ENCODE measurements at places on chromosomes 7 and 10. TPM values are rescaled to one million over a fixed set of nuclear protein-coding genes. Genes with fewer than 3 reads are reported as not detected.

Gene HACD1
- 32.5 TPM for polyA plus RNA-seq

Gene LIPJ
- polyA plus RNA-seq, result 0.08 TPM

Gene OLAH
- polyA plus RNA-seq, result 0.31 TPM

GRCh38 chr7:140557069-140557468 is 77.8 kb upstream of the MKRN1 start:
- H3K27me3 ChIP-seq, result no peaks in the 10 kb centered on the region
- no peak overlapping the region for H3K4me3 ChIP-seq
- H3K36me3 ChIP-seq, result no peaks in the 10 kb centered on the region
- H3K4me1 ChIP-seq, result no peaks in the 10 kb centered on the region
- no peak overlapping the region for H3K27ac ChIP-seq

- no peak overlapping the region for H3K4me3 ChIP-seq
- no peak overlapping the region for H3K27ac ChIP-seq
- DNase-seq, result no peak
- H3K36me3 ChIP-seq, result peaks cover 8% of the 10 kb centered on the region
- H3K27me3 ChIP-seq, result no peaks in the 10 kb centered on the region
These were observed 6.1 kb downstream of the PSTK start for GRCh38 chr10:122986335-122986734.

DNA sequence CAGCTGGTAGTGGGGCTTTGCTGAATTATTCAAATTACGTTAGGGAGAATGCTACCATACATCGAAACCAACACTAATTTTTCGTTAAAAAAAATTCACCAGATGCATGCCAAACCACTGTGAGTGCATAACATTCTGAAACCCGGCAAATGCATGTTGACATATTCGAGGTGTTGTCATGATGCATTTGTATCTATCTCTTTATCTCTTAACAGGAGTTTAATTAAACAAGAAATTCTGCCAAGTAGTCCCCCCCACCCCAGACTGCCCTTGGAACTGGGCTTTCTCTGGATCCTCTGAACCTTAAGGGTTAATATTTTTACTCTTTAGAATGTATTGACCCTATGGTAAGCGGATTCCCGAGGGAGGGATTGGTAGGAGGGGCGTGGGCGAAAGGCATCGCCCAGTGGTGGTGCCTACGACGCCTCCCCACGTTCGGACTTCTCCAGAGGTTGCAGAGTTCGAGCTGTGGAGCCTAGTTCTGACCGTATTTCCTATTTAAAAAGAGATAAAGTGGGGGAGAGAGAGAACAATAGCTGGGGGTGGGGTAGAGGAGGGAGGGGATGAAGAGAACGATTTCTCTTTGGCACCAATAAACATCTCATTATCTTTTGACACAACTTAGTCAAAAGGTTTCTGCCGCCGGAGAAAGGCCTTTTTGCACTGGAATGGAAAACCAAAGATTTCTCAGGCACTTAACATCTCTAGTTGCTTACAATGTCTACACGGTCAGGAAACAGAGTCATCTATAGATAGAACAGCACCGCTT is 7.2 kb downstream of the DLX6 start:
- no peaks in the 10 kb centered on the region for H3K36me3 ChIP-seq
- DNase-seq, result no peak
- H3K27me3 ChIP-seq, result peaks cover 61% of the 10 kb centered on the region
- no peak overlapping the region for H3K4me3 ChIP-seq
- H3K27ac ChIP-seq, result no peak overlapping the region
- H3K4me1 ChIP-seq, result no peaks in the 10 kb centered on the region

DNA sequence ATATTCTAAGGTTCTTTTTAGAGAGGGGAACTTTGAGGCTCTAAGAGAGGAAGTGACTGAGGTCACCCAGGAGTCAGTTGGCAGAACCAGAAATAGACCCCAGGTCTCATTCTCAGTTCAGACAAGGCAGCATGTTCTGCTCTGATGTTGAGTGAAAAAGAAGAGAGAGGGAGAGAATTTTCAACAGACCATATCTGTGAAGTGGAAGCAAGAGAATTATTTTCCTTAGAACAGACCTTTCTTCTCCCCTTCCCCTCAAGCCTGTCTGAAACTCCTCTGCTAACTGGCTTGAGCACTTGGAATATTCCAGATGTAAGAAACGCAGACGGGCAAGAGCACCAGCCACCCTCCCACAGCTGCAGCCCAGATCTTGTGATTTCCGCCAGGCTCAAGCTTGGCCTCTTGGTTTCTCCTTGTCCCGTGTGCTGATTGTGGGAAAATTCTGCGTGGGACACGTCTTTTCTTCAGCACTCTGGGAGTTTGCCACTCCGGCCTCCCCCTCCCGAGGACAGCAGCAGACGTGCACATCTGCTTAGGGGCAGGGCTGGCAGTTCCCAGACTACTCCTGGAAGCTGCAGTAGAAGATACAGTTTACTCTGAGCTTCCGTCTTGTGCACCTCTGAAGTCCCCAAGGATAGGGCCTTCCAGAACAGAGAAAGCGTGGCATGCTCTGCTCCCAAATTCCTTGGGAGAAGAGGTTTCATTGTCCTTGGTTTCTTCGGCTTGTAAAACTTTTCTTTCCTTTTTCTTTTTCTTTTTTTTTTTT is 22.7 kb upstream of the IKZF1 start:
- no peaks in the 10 kb centered on the region for H3K27me3 ChIP-seq
- no peak overlapping the region for H3K27ac ChIP-seq
- no peaks in the 10 kb centered on the region for H3K36me3 ChIP-seq
- no peaks in the 10 kb centered on the region for H3K4me1 ChIP-seq
- no peak overlapping the region for H3K4me3 ChIP-seq

DNA sequence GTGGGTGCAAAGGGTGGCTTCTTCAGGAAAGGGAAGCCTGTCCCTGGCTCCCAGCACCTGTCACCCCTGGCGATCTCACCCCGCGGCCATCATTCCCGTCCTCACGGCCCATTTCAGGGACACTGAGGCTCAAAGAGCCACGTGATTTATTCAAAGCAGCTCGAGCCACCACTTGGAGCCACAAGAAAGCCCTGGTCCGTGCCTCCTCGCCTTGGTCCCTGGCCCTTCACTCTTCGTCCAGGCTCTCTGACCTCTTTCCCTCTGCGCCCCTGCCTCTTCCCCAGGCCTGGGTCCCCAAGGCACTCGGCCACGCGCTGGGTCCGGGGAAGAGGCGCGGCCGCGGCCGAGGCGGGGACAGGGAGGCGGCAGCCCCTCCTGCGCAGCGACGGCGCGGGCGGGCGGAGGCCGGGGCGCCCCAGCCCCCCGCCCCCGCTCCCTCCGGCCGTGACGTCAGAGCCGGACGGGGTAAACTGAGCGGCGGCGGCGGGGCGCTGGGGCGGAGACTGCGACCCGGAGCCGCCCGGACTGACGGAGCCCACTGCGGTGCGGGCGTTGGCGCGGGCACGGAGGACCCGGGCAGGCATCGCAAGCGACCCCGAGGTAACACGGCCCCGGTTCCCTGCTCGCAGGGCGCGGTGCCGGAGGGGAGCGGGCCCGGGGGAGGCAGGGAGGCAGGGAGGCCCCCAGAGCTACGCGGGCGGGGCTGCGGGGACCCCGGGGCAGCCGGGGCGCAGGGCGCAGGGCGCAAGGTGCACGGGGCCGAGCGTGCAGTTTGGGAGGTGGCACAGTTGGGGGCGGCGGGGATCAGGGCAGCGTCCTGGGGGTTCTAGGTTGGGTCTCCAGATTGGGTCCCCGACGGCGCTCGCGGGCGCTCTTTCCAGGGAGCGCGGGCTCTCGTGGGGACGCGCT is at the start of gene SLC18A2:
Gene SLC18A2, plus strand, starts transcription at position 494 of the 909 bp plus-strand sequence. CDS start 580 bp downstream, outside the sequence.
- no peaks in the 10 kb centered on the region for H3K4me1 ChIP-seq
- H3K27me3 ChIP-seq, result peaks cover 75% of the 10 kb centered on the region
- no peak within 1 kb of the TSS for H3K27ac ChIP-seq
- H3K4me3 ChIP-seq, result no peak within 1 kb of the TSS
- H3K36me3 ChIP-seq, result no peaks in the 10 kb centered on the region
- DNase-seq, result no peak

DNA sequence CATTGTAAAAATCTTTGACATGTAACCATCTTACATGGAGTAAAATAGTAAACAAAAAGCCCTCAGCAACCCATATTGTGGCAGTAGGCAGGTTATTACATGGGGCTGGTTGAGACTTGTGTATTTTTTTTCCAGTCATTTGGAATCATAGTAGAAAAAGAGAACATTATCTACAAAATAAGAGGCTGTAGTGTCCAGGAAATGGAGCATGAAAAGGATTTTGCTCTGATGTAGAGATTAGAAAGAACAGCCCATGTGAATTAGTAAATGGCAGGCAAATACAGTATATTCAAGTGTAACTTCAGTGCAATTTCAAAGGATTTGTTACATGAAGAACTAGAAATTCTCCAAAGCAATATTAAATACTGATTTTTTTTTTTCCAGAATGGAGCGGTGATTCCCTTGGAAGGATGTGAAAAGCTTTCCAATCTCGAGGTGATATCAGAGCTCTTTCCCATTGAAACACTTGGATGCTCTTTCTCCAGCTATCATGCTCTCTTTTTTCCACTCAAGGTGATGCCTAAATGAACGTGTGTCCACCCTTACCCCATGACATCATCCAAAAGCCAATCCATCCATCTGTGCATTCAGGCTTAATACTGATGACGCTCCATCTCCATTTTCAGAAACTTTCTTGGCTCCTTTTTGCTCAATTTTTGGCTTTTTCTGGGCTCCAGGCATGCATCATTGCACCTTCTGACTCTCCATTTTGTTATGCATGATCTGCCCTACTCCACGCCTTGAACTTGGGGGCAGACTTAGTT is 1034.7 kb downstream of the TYW1 start:
- H3K4me3 ChIP-seq, result no peak overlapping the region
- no peaks in the 10 kb centered on the region for H3K36me3 ChIP-seq
- no peak for DNase-seq
- no peaks in the 10 kb centered on the region for H3K27me3 ChIP-seq
- no peaks in the 10 kb centered on the region for H3K4me1 ChIP-seq

Measured in keratinocyte (primary cell).